ENCODE measurements at places on chromosomes 3 and 15.

- no peak for DNase-seq
Observed at GRCh38 chr3:160005004-160005403, 16.4 kb downstream of the IL12A start.

- no peak for DNase-seq
Observed at GRCh38 chr3:117490716-117491115, 781.1 kb downstream of the TUSC7 start.

GRCh38 chr15:64753480-64754185 lies 21.8 kb downstream of the RBPMS2 start:
- DNase-seq: no peak

DNA sequence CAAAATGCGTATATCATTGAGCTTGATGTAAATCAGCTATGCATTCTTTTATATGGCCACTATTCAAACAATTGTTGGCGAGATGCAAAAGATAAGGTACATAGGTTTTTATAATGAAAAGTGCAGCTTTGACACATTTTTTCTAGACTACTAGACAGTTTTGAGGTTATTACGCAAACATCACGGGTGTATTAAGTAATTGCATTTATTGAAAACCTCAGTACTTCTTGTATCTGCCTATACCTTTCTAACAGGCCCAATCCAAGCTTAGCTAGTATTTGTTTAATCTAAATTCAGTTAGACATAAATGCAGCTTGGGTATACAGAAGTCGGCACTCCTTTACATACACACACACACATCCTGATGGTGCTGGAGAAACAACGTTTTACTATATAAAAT lies 2.7 kb downstream of the SPESP1 start:
- no peak for DNase-seq

GRCh38 chr15:62359416-62359815 lies 194.3 kb upstream of the C2CD4B start:
- DNase-seq: no peak

GRCh38 chr15:57667171-57667849 lies 39.2 kb upstream of the POLR2M start:
- no peak for DNase-seq

GRCh38 chr3:141429371-141430035 lies 57.3 kb upstream of the RASA2 start:
- DNase-seq: no peak

DNA sequence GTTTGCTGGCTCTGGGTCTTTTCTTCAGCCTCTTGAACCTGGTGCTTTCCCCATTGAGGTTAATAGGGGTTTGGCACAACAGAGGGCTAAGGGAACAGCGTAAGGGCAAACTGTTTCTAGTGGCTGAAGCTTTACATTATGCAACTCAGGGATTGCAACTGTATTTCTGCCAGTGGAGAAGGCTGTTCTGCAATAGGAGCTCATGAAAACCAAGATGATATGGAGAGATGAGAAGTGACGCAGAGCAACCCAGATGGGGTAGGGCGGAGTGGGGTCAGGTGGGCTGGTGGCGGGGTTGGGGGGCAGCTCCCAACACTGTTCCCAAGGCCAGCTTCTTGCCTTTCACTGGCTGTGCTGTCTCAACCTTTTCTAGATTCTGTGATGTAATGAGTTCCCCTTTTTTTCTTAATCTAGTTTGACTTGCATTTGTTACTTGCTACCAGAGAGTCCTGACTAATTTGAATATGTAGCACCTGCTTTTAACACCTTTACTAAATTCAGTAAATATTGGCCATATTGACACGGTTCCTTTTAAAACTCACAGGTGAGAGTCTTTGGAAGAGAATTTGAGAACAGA lies 7.2 kb downstream of the GXYLT2 start:
- DNase-seq: no peak

DNA sequence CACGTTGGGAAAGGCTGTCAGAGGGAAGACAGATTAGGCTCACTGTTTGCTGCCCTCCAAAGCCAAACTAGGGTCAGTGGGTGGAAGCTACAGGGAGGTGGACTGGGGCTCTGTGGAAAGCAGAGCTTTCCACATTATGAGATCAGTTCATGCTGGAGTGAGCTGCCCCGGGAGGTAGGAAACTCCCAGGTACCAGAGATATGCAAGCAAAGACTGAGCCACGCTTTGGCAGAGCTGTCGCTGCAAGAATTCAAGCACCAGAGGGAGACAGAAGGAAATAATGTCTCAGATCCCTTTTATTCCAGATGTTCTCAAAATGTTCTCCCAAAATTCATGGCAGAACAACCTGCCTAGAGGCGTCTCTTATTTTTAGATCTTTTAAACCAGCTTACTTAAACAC lies 286.6 kb downstream of the WDR72 start:
- DNase-seq: no peak

DNA sequence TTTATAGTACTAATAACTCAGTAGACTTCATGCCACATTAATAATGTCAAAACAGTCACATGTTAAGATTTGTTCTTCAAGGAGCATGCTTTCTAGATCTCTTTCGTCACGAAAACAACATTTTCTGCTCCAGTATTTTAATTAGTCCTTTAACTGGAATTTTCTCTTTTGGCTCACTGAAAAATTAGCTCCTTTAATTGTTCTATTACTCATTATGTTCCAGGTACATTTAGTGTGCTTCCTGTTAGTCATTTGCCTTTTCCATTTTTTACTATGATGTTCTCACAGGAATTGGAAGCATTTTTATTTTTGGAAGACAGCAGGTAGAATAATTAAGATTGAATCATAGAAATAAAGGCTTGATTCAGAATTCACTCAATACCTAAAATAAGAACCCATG lies 111.2 kb downstream of the SLC9A9 start:
- DNase-seq: no peak

GRCh38 chr3:11818033-11818432 lies 28.7 kb downstream of the TAMM41 start:
- no peak for DNase-seq

- DNase-seq: no peak
Observed at GRCh38 chr3:58858126-58858525, 191.6 kb upstream of the FAM3D start.

DNA sequence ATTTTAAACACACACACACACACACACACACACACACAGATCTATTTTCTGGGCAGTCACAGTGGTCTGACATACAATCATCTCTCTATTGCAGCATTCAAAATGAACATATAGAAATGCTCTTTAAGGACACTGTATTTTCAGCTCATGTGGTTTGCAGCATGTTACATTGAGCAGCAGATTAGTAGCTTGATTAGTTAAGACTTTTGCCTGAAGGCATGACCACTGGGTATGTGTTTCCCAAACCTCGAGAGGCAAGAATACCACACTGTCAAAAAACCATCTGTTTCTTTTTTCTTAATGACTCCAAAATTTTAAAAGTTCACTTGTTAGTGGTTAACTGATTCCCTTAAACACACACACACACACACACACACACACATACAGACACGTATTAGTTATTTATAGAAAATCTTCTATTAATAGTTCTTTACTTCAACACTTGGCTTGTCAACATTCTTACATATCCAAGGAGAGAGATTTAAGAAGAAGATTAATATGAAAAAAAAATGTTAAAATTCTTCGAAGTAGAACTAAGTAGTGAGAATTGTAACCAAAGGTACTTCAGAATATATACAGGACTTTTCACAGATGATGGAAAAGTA lies 518.2 kb downstream of the CADM2 start:
- no peak for DNase-seq

GRCh38 chr3:13954741-13955483 lies 75.0 kb upstream of the WNT7A start:
- DNase-seq: peak; percentile 6

GRCh38 chr3:38349684-38350359 lies 3.2 kb downstream of the XYLB start:
- no peak for DNase-seq

GRCh38 chr3:45776611-45777010 lies 19.7 kb downstream of the SLC6A20 start:
- DNase-seq: no peak

GRCh38 chr3:66270701-66271100 lies 49.9 kb downstream of the SLC25A26 start:
- no peak for DNase-seq

DNA sequence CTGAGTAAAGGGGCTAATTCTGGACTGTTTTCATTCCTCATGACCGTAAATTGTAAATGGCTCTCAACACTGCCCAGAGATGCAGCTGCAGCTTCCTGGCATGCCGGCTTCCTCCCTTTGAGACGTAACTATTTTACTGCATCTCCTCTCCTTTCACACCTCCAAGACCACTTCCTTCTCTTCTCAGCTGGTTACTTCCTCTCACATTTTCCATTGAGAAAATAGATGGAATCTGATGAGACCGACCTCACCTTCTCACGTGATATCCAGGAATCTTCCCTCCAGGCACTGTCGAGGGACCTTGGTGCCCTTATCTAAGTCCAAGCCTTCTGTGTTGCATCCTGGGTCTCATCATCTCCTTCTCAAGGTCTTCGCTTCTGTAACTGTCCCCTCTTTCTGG lies 12.7 kb downstream of the LYSMD4 start:
- DNase-seq: no peak

- no peak for DNase-seq
Observed at GRCh38 chr15:49062900-49063299, 16.7 kb upstream of the SECISBP2L start.

DNA sequence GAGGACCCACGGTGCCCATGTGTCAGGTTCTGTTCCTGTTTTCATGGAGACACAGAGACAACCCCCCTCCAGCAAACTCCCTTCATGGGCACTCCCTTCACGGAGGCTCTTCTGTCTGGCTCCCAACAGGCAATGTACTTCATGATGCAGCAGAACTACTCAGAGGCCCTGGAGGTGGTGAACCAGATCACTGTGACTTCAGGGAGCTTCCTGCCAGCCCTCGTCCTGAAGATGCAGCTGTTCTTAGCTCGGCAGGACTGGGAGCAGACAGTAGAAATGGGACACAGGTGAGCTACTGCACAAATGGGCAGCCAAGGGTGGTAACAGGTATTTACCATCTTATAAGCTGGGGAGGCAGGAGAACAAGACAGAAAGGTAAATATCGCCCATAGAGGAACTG lies 7.0 kb downstream of the TTC21A start:
- DNase-seq: no peak

- DNase-seq: no peak
Observed at GRCh38 chr15:31367730-31368344, 41.2 kb downstream of the KLF13 start.

- no peak for DNase-seq
Observed at GRCh38 chr3:16606398-16606797, 1.2 kb upstream of the DAZL start.

Data from NCI-H748 treated with DMSO at 0.1 percent for 48 hours (cell line).